ENCODE measurements at places on chromosomes 5 and 9.

GRCh38 chr9:127225801-127226625 lies 38.6 kb upstream of the GARNL3 start:
- DNase-seq = no peak

- no peak for DNase-seq
Observed at GRCh38 chr9:94821098-94821887, 94.8 kb downstream of the AOPEP start.

GRCh38 chr9:133147412-133148198 lies 16.1 kb downstream of the GBGT1 start:
- DNase-seq = peak; percentile 91

DNA sequence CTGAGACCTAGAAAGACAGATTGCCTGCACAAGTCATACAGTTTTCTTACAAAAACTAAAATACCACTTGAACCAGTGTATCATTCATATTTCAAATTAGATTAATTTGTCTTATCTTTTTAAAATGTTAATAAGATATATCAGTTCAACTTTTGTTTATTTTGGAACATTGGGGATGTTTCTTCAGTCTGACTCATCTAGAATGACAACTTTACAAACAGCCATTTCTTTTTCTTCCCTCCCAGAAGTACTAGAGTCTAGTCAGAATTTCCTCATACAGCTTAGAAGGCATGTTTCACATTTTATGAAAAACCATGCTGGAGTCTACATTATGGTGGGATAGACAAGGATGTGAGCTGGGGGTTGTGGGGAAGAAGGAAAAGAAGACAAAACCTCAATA lies 262.5 kb downstream of the NFIB start:
- no peak for DNase-seq

All from Right ventricle myocardium inferior (tissue), 1 donor.